ENCODE measurements at places on chromosomes 16 and 17.

- no peak for DNase-seq
These were observed 2.0 kb downstream of the TRIM47 start for GRCh38 chr17:75876190-75876937.

GRCh38 chr16:14641926-14642325 lies 9.2 kb downstream of the BFAR start:
- DNase-seq: no peak

GRCh38 chr17:44908761-44909326 lies 6.5 kb downstream of the GFAP start:
- DNase-seq: no peak

DNA sequence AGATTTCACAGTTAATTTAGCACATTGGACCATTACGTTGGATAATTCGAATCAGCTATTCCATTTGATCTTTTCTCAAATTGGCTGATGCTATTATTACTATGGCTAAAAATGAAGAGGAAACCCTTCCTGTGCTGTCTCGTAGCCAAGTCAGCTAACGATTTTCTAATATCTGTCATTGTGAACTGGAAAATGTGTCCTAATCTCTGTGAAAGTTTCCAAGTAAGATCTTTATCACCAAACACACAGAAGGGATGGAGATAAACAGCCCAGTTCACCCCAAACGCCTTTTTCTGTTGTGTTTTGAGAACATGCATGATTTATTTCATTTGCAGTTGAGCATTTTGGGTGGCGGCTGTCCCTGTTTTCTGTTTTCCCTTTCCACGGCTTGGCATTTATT lies 312.8 kb downstream of the FOXL1 start:
- no peak for DNase-seq

DNA sequence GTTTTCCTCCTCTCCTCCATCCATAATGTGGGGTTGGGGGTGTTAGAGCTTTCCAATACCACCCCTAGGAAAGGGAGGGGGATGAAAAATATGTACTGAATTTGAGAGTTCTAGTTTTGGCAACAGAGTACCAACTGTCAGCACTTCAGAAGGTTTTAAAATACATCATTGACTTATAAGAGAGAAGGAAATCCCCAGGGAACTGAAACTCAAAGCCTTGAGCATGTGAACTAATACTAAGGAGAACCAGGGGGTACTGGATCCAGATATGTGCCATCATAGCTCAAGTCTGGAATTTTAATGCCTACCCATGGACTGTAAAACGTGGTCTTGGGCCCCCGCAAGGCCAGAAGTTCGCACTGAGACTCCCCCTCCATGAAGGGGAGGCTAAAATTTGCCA lies 15.8 kb downstream of the CACNG5 start:
- no peak for DNase-seq

DNA sequence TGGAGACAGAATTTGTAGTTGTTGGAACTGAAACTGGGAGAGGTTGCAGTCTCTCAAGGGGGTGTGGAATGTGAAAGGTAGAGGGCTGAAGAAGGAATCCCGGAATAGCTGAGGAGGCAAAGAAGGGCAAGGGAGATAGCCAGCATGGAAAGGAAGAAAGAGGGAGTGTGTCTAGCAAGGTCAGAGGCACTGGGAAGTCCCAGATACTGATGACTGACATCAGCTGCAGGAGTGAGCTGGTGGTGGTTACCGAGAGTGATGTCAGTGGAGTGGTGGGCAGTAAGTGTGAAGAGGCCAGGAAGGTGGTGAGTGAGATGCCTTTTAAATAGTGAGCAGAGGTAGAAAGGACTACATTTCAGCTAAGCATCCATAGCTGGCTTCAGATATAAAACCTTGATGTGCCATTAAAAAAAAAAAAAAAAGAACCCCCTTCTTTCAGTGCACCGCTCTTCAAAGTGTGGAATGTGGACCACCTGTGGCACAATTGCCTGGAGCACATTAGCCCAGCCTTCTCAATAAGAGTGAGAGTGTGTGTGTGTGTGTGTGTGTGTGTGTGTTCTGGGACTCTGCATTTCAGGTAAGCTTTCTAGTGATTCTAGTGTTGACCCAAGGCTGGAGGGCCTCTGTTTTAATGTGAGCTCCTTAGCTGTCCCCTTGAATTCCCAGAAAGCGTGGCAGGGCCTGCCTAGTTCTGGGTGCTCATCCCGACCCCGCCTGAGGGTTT lies 8.5 kb downstream of the PRMT7 start:
- peak; percentile 38 for DNase-seq

GRCh38 chr16:67481561-67482232 lies 740 bp upstream of the ATP6V0D1 start:
- DNase-seq: no peak

- DNase-seq: no peak
These were observed 53.7 kb downstream of the RPH3AL start for GRCh38 chr17:298791-299450.

DNA sequence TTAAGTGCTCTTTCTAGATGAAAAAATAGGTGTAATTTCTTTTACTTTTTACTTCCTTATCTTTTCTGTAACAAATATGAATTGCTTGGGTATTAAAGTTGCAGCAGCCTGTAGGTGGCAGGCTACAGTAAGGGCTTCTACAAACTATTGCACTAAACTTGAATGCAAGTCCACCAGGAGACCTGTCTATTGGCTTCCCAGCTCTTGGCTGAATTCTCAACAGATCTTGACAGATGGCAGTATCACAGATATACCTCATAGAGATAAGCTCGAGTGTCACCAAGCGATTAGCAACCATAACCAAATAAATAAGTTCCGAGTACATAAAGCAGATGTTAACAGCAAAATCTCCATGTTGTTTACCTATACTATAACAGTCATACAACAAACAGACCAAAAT lies 5.9 kb downstream of the BBS2 start:
- DNase-seq: peak; percentile 23

DNA sequence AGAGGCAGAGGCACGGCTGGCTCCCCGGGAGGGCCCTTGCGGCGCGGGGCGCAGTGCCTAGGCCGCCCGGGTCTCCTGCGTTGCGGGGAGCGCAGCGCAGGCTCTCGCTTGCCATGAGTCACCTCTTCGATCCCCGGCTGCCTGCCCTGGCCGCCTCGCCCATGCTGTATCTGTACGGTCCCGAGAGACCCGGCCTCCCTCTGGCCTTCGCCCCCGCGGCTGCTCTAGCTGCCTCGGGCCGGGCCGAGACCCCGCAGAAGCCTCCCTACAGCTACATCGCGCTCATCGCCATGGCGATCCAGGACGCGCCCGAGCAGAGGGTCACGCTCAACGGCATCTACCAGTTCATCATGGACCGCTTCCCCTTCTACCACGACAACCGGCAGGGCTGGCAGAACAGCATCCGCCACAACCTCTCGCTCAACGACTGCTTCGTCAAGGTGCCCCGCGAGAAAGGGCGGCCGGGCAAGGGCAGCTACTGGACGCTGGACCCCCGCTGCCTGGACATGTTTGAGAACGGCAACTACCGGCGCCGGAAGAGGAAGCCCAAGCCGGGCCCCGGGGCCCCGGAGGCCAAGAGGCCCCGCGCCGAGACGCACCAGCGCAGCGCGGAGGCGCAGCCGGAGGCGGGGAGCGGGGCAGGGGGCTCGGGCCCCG lies 390 bp downstream of the FOXL1 start:
- no peak for DNase-seq

GRCh38 chr17:5821803-5822202 lies 237.5 kb upstream of the NLRP1 start:
- no peak for DNase-seq

- DNase-seq: no peak
These were observed 68.9 kb downstream of the NEUROD2 start for GRCh38 chr17:39538866-39539265.

- no peak for DNase-seq
These were observed 16.6 kb downstream of the PLXDC1 start for GRCh38 chr17:39134878-39135277.

DNA sequence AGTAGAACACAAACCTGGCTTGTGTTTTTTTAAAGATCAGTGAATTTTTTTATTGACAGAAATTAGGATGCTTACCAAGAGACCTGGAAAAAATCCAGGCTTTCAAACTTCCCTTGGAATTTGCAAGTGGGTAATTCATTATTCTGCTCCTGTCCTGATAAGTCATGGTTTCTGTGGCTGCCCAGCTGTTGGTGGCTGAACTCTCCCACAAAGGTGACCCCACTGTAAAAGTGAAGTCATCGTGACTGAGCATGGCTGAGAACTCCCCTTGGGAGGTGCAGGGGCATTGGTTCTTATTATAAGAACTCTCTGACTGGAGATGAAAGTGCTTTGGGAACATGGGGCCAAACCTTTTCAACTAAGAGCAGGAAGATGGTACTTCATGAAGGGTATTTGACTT lies 46.6 kb upstream of the TANC2 start:
- DNase-seq: peak; percentile 11

DNA sequence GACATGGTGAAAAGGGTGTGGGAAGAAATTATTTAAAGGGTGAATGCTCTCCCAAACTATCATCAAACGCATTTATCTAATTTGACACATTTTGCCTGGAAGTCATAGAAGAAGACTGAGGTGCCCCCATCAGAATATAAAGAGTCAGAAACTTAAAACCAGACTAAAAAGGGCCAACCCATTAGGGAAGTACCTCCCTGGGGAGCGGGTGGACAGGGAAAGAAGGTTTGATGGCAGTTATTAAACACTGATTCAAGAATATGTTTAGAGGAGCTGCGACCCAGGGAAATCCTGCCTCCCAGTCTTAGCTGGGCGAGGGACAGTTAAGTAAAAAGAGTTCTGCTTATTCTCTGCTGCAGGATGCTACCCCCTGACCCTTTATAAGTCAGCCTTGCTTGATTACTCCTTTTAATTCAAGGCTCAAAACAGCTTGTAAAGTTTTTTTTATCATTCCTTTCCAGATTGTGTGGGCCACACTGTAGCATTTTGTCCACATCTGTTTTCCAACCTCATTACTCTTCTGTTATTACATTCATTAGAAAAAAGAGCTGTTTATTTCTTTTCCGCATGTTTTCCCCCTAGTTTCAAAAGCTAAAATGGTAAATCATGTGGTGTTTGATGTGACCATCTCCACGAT lies 138.5 kb upstream of the TBX2 start:
- DNase-seq: no peak

- DNase-seq: no peak
These were observed 13.6 kb downstream of the PLK1 start for GRCh38 chr16:23692190-23692837.

DNA sequence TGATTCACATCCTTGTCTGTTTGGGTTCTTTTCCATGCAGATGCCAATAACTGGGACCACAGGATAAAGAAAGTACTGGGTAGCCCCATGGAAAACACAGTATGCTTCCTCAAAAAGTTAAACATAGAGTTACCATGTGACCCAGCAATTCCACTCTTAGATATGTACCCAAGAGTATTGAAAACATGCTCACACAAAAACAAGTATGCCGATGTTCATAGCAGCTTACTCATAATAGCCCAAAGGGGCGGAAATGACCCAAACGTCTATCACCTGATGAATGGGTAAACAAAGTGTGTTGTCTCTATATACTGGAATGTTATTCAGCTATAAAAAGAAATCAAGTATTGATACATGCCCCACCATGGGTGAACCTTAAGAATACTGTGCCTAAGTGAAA lies 55.4 kb downstream of the CYB5B start:
- no peak for DNase-seq

GRCh38 chr16:88725609-88726407 lies 19.5 kb downstream of the CTU2 start:
- no peak for DNase-seq

DNA sequence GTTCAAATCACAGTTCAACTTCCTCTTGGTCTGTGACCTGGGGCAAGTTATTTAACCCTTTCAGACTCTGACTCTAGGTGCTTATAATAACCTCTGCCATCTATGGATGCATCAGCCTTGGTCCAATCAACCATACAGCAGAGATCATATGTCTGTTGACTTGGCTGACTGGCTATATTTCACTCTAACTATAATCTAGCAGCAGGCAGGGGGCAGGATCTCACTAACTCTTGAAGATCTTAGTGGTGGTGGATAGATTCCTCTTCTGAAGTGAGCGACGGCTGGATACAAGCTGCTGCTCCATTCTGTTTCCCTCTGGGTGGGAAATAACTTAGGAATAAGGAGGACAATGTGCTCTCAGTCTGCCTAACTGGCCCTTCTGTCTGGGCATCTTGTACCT lies 146.6 kb downstream of the SKAP1 start:
- no peak for DNase-seq

DNA sequence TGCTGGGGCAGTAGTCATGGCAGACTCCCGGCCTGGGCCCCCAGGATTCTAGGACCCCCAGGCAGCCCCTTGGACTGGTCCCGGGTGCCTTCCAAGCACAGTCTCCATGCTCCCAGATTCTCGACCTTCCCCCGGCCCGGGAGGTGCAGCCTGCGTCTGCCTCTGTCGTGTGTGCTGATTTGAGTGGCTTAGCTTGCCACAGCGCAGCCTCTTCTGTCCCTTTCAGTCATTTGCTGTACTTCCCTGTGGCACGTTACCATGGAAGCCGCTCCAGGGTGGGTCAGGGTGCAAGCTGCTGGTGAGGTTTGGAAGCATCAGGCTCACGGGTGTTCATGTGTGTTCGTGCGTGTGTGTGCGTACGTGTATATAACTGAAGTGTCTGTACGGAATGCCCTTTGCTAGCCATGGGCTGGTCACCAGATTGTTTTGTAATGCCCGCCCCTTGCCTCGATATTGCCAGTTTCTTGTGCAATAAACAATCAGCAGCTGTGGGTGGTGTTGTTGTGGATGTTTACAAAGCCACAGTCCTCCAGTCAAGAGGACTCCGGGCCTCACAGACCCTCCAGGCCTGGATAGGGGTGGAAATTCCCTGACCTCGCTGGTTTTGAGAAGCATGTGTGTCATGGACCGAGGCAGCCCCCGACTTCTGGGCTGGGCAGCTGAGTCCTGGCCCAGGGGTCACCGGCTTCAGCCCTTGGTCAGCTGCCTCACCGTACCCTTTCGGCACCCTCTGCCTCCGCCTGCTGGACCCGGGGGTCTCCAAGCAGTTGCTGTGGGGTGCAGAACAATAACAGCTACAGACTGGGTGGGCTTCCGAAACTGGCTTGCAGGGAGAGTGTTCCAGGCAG lies 9.7 kb upstream of the CLEC18A start:
- no peak for DNase-seq

DNA sequence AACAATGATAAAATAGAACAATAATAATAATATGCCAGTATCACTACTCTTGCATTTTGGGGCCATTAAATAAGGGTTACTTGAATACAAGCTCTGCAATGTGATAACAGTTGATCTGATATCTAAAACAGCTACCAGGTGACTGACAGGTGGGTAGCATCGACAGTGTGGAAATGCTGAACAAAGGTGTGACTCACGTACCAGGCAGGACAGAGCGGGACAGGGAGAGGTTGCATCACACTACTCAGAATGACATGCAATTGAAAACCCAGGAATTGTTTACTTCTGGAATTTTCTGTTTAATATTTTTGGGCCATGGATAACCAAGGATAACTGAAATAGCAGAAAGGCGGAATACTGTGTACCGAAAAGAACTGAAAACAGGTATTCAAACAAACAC lies 15.8 kb upstream of the ZNF19 start:
- DNase-seq: no peak

GRCh38 chr17:1480747-1481465 lies 11.6 kb downstream of the MYO1C start:
- DNase-seq: no peak
